ENCODE measurements at places on chromosomes 2 and 18.
A peak's percentile ranks its signal among the peaks of the same experiment; 100 is the strongest.

DNA sequence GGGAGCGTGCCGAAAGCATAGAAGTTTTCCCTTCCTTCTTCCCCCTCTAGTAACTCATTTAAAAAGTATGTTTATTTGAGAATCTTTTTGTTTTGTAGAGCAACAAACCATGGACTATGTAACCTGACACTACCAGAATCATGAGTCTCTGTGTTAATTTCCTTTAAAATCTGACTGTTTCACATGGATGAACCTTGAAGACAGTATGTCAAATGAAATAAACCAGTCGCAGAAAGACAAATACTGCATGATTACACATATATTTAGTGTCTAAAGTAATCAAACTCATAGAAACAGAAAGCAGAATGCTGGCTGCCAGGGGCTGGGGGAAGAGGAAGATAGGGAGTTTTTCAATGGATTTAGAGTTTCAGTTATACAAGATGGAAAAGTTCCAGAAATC is 32.3 kb downstream of the PTPN2 start:
- no peak for DNase-seq

GRCh38 chr2:121038431-121038830 is 246.6 kb downstream of the TFCP2L1 start:
- DNase-seq: no peak

GRCh38 chr2:20781656-20782265 is 41.1 kb downstream of the LDAH start:
- DNase-seq: no peak

- peak; percentile 82 for DNase-seq
These were observed 264.0 kb upstream of the CXCR4 start for GRCh38 chr2:136381722-136382633.

GRCh38 chr2:20451341-20451740 is 4.5 kb downstream of the RHOB start:
- no peak for DNase-seq

DNA sequence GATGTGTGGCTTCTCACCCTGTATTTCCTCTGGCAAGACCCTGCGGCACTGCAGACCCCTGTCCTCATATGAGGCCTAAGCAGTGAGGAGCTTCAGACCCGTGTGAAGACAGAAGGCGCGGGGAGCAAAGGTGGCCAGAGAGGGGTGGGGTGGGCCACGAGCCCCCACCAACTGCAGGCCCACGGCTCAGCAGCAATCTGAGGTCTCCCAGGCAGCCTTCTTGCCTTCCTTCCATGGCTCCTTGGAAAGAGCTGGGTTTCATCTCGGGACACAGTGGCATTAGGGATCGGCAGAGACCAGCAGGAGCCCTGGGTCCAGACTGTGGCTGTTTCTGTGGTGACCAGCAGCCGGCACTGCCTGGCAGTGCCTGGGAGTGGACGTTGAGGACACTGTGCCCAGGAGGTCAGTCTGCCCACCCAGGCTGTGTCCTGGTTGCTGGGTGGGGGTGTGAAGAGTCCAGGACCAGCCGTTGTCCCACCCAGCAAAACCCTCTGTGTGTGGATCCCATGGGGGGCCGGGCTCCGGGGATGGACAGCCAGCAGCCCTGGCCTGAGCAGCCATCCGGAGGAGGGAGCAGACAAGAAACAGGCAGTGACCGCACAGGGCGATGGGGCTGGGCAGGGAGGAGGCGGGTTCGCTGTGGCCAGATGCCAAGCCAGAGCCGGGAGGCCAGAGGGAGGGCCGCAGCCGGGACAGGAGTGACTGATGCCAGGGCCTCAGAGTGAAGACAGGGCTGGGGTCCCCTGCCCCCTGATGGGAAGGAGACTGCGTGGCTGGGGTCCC is 73.8 kb downstream of the RRM2 start:
- no peak for DNase-seq

GRCh38 chr2:240244543-240244942 is 104.1 kb upstream of the OTOS start:
- DNase-seq: no peak

- DNase-seq: no peak
These were observed 89.6 kb downstream of the TTC32 start for GRCh38 chr2:19812166-19812565.

Measured in CD4-positive, alpha-beta T cell treated with Interleukin-15 for 1 hour (primary cell).